ENCODE measurements at places on chromosomes 3 and 15. TPM values are rescaled to one million over a fixed set of nuclear protein-coding genes. Genes with fewer than 3 reads are reported as not detected.

DNA sequence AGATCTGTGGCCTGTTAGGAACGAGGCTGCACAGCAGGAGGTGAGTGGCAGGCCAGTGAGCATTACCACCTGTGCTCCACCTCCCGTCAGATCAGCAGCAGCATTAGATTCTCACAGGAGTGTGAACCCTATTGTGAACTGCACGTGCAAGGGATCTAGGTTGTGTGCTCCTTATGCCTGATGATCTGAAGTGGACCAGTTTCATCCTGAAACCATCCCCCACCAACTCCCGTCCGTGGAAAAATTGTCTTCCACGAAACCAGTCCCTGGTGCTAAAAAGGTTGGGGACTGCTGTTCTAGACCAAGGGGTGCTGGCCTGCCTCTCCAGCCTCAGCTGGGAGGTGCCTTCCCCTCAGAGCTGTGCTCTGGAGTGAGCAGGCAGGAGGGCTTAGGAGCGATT, 61.4 kb downstream of the RPLP1 start:
- H3K27me3 ChIP-seq = no peaks in the 10 kb centered on the region
- H3K36me3 ChIP-seq = no peaks in the 10 kb centered on the region
- H3K4me3 ChIP-seq = no peak overlapping the region
- H3K4me1 ChIP-seq = no peaks in the 10 kb centered on the region

- H3K4me1 ChIP-seq = no peaks in the 10 kb centered on the region
- no peaks in the 10 kb centered on the region for H3K36me3 ChIP-seq
- no peak for DNase-seq
- H3K27me3 ChIP-seq = peaks cover 31% of the 10 kb centered on the region
- no peak overlapping the region for H3K27ac ChIP-seq
Measured at GRCh38 chr15:92409006-92409405, 15.3 kb downstream of the ST8SIA2 start.

GRCh38 chr3:68706096-68706495, 226.3 kb downstream of the TAFA4 start:
- H3K4me3 ChIP-seq = no peak overlapping the region
- DNase-seq = no peak
- no peaks in the 10 kb centered on the region for H3K27me3 ChIP-seq
- H3K27ac ChIP-seq = no peak overlapping the region
- no peaks in the 10 kb centered on the region for H3K4me1 ChIP-seq

DNA sequence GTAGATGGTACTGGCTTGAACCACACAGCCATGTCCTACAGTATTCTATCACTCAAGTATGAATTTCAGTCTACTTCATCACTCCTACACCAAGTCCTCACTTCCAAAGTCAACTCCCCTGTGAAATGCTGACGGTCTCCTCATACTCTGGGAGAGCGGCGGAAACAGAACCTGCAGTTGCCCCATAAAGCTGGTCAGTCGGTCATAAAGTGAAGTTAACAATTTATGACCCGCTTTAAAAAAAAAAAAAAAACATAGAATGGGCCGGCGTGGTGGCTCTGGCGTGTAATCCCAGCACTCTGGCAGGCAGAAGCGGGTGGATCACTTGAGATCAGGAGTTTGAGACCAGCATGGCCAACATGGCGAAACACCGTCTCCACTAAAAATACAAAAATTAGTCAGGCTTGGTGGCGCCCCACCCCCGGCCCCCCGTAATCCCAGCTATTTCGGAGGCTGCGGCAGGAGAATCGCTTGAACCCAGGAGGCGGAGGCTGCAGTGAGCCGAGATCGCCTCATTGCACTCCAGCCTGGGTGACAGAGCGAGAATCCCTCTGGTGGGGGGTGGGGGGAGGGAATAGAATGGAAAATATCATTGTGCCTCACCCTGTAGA, 2.1 kb downstream of the TRANK1 start:
- H3K27me3 ChIP-seq = peaks cover 20% of the 10 kb centered on the region
- H3K36me3 ChIP-seq = no peaks in the 10 kb centered on the region
- H3K27ac ChIP-seq = no peak overlapping the region
- H3K4me3 ChIP-seq = no peak overlapping the region

DNA sequence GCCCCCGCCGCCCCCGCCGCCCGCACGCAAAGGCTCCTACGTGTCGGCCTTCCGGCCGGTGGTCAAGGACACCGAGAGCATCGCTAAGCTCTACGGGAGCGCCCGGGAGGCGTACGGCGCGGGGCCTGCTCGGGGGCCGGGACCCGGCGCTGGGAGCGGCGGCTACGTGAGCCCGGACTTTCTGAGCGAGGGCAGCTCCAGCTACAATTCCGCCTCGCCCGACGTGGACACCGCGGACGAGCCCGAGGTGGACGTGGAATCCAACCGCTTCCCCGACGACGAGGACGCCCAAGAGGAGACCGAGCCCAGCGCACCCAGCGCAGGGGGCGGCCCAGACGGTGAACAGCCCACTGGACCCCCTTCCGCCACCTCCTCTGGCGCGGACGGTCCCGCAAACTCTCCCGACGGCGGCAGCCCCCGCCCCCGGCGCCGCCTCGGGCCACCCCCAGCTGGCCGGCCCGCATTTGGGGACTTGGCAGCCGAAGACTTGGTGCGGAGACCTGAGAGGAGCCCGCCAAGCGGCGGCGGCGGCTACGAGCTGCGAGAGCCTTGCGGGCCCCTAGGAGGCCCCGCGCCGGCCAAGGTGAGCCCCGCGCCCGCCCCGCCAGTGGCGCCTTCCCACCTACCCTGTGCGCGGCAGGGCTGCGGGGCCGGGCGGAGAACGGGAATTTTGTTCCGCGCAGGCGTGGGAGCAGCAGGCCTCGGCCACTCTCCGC, 2.4 kb downstream of the SKOR1 start:
- DNase-seq = no peak
- H3K27ac ChIP-seq = no peak overlapping the region
- no peaks in the 10 kb centered on the region for H3K36me3 ChIP-seq
- H3K27me3 ChIP-seq = no peaks in the 10 kb centered on the region

DNA sequence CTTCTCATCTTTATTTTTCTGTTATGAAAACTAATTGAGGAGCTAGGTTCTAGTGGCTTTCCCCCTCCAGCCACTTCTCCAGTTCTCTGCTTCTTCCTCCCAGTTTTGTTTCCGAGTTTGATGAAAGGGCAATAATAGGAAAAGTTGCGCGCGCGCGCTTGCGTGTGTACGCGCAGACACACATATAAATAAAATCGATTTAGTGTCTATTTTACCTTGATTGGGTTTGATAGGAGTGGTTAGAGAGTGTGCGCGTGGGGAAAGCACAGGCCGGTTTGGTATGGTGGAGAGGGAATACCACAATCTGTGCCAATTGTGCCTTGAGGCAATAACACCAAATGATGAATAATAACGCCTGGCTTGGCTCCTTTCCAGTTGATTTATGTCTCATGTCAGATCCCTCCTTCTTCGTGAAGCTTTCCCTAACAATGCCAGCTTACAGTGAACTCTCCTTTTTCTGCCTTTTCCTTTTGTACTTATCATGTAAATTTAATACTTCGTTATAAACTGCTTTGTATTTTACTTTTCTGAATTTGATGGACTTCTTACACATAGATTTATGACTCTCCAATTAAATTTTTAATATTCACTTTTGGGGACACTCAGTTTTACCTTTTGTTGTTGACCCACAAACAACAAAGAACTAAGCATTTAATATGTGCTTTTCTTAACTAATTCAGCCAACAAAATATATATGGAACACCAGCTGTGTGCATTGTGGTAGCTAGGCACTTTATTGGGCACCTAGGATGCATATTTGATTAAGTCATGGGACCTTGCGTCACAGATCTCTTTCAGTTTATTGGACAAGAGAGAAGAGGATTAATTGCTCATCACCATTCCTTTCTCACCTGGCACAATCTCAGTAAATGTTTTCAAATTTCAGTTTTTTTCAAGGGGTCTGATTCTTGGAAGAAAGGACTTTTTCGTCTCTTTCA, 1.7 kb downstream of the TIPARP start:
- H3K4me3 ChIP-seq = peak overlapping the region; percentile 70
- no peaks in the 10 kb centered on the region for H3K27me3 ChIP-seq
- DNase-seq = peak; percentile 71
- peaks cover 38% of the 10 kb centered on the region for H3K36me3 ChIP-seq

- peaks cover 37% of the 10 kb centered on the region for H3K4me1 ChIP-seq
- no peak for DNase-seq
- H3K36me3 ChIP-seq = no peaks in the 10 kb centered on the region
Measured at GRCh38 chr3:24522146-24522579, 27.5 kb upstream of the THRB start.

DNA sequence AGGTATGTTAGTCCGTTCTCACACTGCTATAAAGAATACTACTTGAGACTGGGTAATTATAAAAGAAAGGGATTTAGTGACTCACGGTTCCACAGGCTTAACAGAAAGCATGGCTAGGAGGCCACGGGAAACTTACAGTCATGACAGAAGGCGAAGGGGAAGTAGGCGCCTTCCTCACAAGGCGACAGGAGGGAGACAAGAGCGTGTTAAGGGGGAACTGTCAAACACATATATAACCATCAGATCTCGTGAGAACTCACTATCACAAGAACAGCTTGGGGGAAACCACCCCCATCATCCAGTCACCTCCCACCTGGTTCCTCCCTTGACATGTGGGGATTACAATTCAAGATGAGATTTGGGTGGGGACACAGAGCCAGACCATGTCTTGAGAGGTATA, 30.4 kb downstream of the SPRED1 start:
- no peak for DNase-seq
- H3K27me3 ChIP-seq = no peaks in the 10 kb centered on the region
- no peak overlapping the region for H3K4me3 ChIP-seq
- H3K27ac ChIP-seq = no peak overlapping the region
- H3K4me1 ChIP-seq = no peaks in the 10 kb centered on the region

DNA sequence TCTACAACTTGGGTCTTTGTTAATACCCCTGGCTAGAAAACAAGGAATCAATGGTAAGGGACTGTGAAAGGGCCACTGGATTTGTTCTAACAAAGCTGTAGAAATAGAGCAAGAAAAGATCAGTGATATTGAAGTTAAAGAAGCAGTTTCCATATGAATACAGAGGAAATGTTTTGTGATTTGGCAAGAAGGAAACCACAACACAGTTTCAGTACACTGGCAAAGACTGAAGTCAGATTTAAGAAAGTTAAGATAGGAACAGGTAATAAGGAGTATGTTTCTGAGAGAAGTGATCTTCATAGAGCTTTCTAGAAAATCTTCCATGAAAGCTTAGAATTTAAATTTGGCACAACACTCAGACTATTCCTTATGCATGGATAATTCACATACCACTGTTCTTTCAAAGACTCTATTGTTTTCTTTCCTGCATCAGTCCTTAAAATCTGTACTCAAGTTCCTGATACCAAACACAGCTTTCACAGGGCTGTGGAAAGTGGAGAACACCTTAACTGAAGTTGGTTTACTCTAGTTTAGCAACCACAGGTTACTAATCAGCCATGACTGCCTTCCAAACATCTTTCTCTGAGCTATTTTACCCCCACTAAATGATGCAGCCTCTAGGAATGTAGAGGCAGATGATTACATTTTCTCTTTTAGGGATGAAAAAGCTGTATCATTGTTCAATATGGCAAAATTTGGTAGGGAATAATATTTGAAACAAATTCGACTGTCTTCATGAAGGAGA, 32.4 kb upstream of the ALCAM start:
- H3K4me1 ChIP-seq = no peaks in the 10 kb centered on the region
- no peak overlapping the region for H3K4me3 ChIP-seq
- H3K27ac ChIP-seq = no peak overlapping the region
- DNase-seq = no peak
- no peaks in the 10 kb centered on the region for H3K36me3 ChIP-seq

DNA sequence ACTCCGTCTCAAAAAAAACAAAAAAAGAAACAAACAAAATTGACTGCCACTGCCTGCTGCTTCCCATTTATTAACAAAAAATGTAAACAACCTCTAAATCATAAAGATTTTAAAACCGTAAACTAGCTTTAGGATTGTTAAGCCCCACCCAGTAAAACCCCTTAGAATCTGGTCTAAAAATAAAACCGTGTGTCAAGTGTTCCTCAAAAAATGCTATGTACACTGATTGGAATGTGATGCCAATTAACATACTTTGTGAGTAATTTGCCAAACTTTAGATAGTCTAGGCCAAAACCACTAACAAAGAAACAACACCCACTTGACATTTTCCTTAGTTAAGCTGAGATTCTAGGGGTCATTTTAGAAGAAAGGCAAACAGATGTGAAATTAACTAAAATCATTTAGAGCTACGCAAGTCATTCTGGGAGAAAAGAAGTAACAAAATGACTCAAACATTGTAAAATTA, 5.3 kb downstream of the RAF1 start:
- H3K4me1 ChIP-seq = peaks cover 41% of the 10 kb centered on the region
- no peak overlapping the region for H3K4me3 ChIP-seq
- H3K27me3 ChIP-seq = no peaks in the 10 kb centered on the region
- no peak for DNase-seq
- no peaks in the 10 kb centered on the region for H3K36me3 ChIP-seq

- H3K4me1 ChIP-seq = no peaks in the 10 kb centered on the region
- no peaks in the 10 kb centered on the region for H3K36me3 ChIP-seq
- H3K27me3 ChIP-seq = no peaks in the 10 kb centered on the region
- H3K4me3 ChIP-seq = no peak overlapping the region
- no peak for DNase-seq
Measured at GRCh38 chr3:140770977-140771667, 93.3 kb downstream of the TRIM42 start.

GRCh38 chr15:56877255-56877970, 41.0 kb upstream of the TCF12 start:
- DNase-seq = no peak
- no peaks in the 10 kb centered on the region for H3K36me3 ChIP-seq
- no peaks in the 10 kb centered on the region for H3K4me1 ChIP-seq
- no peak overlapping the region for H3K27ac ChIP-seq
- H3K4me3 ChIP-seq = no peak overlapping the region
- H3K27me3 ChIP-seq = no peaks in the 10 kb centered on the region

- no peak overlapping the region for H3K4me3 ChIP-seq
- no peaks in the 10 kb centered on the region for H3K36me3 ChIP-seq
- H3K27ac ChIP-seq = no peak overlapping the region
- DNase-seq = no peak
- H3K4me1 ChIP-seq = no peaks in the 10 kb centered on the region
- H3K27me3 ChIP-seq = no peaks in the 10 kb centered on the region
Measured at GRCh38 chr3:181431748-181432147, 280.0 kb upstream of the SOX2 start.

- H3K4me1 ChIP-seq = peaks cover 9% of the 10 kb centered on the region
- 0 out of 2 replicates have a peak, but pooled peaks cover 4% of the 10 kb centered on the region for H3K36me3 ChIP-seq
- H3K27me3 ChIP-seq = no peaks in the 10 kb centered on the region
Measured at GRCh38 chr3:142651711-142652110, 55.5 kb downstream of the PLS1 start.

GRCh38 chr3:60935709-60936108, 315.5 kb downstream of the FHIT start:
- no peaks in the 10 kb centered on the region for H3K27me3 ChIP-seq
- H3K27ac ChIP-seq = no peak overlapping the region
- DNase-seq = no peak
- no peaks in the 10 kb centered on the region for H3K36me3 ChIP-seq
- H3K4me3 ChIP-seq = no peak overlapping the region

GRCh38 chr3:125080077-125080476, 24.3 kb upstream of the HEG1 start:
- H3K36me3 ChIP-seq = no peaks in the 10 kb centered on the region
- H3K27me3 ChIP-seq = no peaks in the 10 kb centered on the region
- peak; percentile 40 for DNase-seq
- peaks cover 23% of the 10 kb centered on the region for H3K4me1 ChIP-seq
- peak overlapping the region; percentile 37 for H3K27ac ChIP-seq

- no peak overlapping the region for H3K27ac ChIP-seq
- no peak for DNase-seq
- H3K36me3 ChIP-seq = no peaks in the 10 kb centered on the region
- H3K27me3 ChIP-seq = no peaks in the 10 kb centered on the region
- no peaks in the 10 kb centered on the region for H3K4me1 ChIP-seq
Measured at GRCh38 chr3:46904303-46905212, 27.0 kb downstream of the PTH1R start.

PRR20G gene
- not detected for total RNA-seq

ST3GAL6 gene
- 5.4 TPM for total RNA-seq

ATP13A4 gene
- total RNA-seq = 0.22 TPM

IQCF5 gene
- not detected for total RNA-seq

KCNAB1 gene
- total RNA-seq = 1.4 TPM

COL6A5 gene
- total RNA-seq = not detected

BCL2A1 gene
- total RNA-seq = not detected

ROPN1 gene
- not detected for total RNA-seq

INKA1 gene
- total RNA-seq = 0.40 TPM
